LoVo (cell line): ENCODE measurements at places on chromosomes 4 and X.
A peak's percentile ranks its signal among the peaks of the same experiment; 100 is the strongest.

GRCh38 chr4:163317110-163317509 lies 15.3 kb downstream of the NPY1R start:
- no peak for DNase-seq

- no peak for DNase-seq
These were observed 86.4 kb upstream of the UXT start for GRCh38 chrX:47745416-47745815.

- DNase-seq, result no peak
These were observed 6.5 kb upstream of the ACOT9 start for GRCh38 chrX:23749576-23749975.

GRCh38 chr4:165827018-165827417 lies 46.0 kb upstream of the TLL1 start:
- DNase-seq, result no peak

- no peak for DNase-seq
These were observed 201.8 kb downstream of the SOWAHB start for GRCh38 chr4:76696109-76696508.

- no peak for DNase-seq
These were observed 50.3 kb upstream of the OTUD4 start for GRCh38 chr4:145230726-145231125.

DNA sequence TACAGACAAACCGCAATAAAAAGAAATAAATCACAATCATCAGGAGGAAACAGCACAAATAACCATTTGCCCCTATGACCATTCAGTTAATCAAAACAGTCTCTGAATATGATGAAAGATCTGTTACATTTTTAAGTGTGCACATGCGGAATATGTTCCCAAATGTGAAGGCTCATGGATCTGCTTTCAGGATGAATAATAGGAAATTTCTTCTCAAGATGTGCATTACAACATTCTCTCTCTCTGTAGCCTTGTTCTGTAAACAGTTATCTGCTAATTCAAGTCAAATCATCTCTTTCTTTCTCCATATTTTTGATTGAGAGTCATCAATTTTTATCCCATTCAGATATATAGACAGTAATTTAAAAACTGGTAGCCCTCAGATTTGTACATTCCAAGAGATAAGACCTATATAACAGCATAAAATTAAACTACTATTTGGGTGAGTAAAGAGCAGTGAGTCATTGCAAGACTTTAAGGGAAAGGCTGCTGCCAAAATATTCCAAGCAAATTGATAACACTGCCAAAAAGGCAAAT lies 433.9 kb upstream of the ATOH1 start:
- no peak for DNase-seq

- DNase-seq, result peak; percentile 99
These were observed at the start of gene USO1 for GRCh38 chr4:75724066-75724866. Gene USO1 (plus strand): TSS chr4:75724577. CDS start chr4:75724820, 243 bp downstream.

GRCh38 chr4:152455311-152455710 lies 80.6 kb downstream of the FBXW7 start:
- DNase-seq, result no peak

GRCh38 chr4:151718984-151719955 lies 41.5 kb downstream of the GATB start:
- no peak for DNase-seq
